Stimulated activated naive CD8-positive, alpha-beta T cell treated with anti-CD3 and anti-CD28 coated beads, Interleukin-15, amount 100 ng/mL, for 72 hours (primary cell): ENCODE measurements at places on chromosomes 3 and 15.

DNA sequence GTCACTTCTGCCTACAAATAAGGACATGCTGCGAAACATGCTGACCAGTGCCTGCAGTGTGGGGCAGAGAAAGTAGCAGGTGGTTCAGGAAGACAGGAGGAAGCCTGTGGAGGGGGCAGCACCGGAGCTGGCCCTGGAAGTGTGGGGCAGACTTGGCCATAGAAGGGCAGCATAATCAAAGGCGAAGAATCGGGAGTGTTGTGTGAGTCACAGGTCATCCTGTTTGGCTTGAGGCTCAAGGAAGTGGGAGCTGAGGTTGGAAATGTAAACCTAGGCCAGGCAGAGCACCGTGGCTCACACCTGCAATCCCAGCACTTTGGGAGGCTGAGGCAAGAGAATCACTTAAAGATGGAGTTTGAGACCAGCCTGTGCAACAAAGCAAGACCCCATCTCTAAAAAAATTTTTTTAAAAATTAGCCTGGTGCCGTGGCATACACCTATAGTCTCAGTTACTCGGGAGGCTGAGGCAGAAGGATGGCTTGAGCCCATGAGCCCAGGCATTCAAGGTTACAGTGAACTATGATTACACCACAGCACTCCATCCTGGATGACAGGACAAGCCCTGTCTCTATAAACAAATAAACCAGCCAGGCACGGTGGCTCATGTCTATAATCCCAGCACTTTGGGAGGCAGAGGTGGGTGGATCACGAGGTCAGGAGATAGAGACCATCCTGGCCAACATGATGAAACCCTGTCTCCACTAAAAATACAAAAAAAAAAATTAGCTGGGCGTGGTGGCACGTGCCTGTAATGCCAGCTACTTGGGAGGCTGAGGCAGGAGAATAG is 54.0 kb downstream of the FAM43A start:
- DNase-seq: no peak

DNA sequence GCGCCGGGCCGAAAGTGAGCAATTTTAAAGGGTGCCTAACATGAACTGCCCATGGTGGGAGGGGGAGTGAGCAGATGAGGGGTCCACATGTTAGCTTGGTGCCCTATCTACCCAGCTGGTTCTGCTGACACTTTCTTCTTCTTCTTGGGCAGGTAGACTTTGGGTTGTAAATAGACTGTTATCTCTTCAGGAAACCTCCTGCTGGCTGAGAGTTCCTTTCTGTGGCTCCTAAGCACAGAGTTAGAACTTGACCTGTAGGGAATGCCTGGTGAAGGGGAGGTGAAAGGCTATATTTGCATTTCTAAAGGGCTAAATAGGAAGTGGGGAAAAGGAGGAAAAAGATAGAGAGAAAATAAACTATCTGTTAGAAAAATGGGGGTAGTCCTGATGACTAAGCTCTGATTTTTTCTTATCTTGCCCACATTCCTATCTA is 521.4 kb upstream of the TGFBR2 start:
- no peak for DNase-seq

GRCh38 chr3:150528354-150528797 is 17.9 kb downstream of the SERP1 start:
- no peak for DNase-seq

GRCh38 chr15:34366271-34367065 is 528 bp downstream of the LPCAT4 start:
- peak; percentile 33 for DNase-seq

GRCh38 chr15:22806664-22807063 is 20.2 kb downstream of the NIPA1 start:
- DNase-seq: no peak

DNA sequence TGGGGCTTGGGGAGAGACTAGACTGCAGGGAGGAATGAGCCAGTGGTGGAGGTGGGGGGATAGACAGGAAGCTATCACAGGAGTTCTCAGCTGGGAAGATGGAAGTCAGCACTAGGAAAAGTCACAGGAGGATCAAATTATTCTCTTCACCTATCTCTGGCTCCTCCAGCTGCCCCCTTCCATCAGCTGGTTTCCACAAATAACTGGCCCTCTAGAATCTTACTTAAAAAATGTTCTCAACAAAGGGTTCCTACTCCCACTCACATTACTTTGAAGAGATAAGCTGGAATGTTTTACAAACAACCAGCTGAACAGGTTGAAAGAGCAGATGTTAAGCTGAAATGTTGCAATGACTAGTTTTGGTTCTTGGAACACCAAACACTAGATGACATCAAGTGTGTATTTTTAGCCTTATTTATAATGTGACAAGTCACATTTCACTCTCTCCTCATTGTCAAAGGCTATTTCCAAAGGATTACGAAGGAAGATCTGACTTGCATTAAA is 102.7 kb upstream of the AADACL2 start:
- no peak for DNase-seq

DNA sequence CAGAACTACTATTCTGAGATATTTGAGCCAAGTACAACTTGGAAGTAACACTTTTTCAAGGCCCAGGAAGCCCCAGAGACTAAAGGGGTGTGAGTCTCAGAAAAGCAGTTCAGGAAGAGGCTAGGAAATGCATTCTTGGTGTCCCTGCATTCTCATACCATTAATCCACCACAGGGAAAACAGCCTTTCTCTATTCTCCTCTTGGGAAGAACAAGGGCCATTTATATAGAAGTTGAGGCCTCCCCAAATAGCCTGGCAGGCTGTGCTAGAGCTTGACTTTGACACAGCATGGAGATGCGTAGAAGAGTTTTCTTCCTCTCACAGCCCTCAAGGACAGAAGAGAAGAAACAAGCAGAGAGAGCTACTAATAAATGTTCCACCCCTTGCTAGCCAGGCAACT is 5.5 kb upstream of the NR2C2 start:
- no peak for DNase-seq

GRCh38 chr15:53378096-53378800 is 381.2 kb downstream of the WDR72 start:
- no peak for DNase-seq

- DNase-seq: no peak
Measured at GRCh38 chr3:55343486-55344357, 143.4 kb downstream of the WNT5A start.

DNA sequence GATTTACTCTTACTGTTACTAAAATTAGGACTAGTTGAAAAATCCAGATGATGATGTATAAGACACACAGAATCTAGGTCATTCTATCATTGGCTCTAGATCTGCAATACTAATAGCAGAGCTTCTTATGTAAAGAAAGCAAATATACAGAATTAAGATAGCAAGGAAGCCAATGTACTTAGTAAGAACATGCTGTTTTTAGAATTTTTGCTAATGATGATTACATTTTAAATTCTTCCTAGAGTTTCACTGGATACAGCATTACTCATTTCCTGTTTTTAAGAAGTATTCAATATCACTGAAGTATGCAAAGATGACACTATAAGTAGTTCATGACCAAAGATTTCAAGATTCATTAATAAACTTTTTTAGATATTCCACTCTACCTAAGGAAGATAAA is 60.7 kb downstream of the CFAP20DC start:
- DNase-seq: no peak
